ENCODE measurements at places on chromosomes 2 and 18.

DNA sequence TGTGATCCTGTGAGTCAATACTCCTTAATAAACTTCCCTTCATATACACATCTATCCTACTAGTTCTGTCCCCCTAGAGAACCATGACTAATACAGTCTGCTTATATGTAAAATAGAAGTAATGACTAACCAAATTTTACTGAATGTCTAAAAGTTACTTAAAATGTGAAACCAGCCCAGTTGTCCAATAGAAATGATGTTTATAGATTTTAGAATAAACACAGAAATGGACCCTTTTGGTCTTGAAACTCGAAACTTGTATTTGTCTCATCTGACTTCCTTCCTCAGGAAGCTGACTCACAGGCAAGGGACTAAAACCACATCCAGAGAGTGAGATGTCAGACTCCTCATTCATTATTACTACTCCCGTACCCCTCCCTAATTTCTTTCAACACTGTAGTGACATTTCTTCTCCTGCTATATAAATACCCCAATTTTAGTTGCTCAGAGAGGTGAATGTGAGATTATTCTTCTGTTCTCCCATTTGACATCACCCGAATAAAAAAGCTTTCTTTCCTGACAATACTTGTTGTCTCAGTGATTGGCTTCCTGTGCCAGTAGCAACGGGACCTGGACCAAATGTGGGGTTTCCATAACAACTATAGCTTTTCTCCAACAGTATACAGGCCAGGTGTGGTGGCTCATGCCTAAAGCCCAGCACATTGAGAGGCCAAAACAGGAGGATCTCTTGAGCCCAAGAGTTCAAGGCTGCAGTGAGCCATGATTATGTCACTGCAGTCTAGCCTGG lies 486.0 kb downstream of the ERBB4 start:
- no peak for DNase-seq

DNA sequence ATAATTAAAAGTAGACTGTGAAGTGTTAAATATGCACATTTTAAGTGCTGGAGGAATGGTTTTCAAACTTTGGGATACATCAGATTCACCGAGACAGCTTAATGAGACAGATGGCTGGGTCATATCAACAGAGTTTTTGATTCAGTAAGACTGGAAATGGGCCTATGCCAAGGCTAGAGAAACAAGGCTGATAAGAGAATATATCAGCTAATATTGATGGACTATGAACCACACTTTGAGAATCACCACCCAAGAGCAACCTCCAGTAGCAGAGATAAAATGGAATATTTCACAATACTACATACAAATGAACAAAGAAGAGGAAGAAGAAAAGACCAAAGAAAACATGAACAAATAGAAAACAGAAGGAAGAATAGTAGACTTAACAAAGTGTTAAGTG lies 450.2 kb upstream of the KLHL29 start:
- no peak for DNase-seq

DNA sequence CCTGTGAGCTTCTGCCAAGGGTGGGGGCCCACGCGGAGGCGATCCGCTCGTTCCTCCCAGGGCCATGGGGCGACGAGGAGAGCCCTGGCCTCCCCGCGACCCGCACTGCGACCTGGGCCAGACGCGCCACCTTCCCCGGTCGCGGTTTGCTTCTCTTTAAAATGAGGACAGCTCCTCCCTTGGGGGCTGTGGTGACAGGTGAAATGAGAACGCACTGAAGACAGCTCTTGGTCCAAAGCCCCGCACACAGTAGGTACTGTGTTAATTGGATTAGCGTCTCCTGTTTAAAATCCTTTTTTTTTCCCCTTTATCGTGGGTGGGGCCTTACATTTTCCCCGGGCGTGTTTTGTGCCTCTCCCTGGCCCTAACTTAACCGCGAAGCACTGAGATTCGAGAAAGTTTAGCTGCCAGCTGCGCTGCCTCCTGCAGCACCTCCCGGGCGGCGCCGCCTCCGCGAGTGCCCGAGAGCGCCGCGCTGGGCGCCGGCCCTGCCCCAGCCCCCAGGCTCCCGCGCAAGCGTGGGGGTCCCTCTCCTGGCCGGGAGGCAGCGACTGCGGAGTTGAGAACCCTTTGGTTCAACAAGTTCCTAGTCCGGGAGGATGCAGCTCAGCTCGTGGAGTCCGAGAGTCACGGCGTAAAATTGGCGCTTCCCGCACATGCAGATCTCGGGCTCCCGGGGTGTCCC lies 1.1 kb downstream of the HPCAL1 start:
- DNase-seq, result peak; percentile 40

DNA sequence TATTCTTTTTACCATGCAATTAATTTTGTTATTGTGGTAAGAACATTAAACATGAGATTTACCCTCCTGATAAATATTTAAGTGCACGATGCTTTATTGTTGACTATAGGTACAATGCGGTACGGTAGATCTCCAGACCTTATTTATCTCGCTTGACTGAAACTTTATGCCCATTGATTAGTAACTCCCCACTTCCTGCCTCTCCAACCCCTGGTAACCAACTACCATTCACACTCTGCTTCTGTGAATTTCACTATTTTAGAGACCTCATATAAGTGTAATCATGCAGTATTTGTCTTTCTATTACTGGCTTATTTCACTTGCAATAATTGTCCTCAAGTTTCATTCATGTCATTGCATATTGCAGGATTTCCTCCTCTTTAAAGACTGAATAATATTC lies 195.7 kb upstream of the ID2 start:
- DNase-seq, result no peak

DNA sequence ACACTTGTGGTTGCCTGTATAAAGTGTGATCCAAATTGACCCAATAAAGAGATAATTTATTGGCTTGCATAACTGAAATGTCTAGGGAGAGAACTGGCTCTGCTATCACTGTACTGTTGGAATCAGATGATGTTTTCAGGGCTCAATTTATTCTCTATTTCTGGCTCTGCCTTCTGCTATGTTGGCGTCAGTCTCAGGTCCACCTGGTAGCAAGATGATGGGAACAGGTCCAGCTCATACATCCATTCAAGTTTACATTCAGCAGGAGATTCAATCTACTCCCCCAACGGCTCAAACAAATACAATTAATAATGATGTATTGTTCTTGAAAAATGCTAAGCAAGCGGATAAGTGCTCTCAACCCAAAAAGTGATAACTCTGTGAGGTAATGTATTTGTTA lies 297.7 kb upstream of the SYT4 start:
- DNase-seq, result no peak

DNA sequence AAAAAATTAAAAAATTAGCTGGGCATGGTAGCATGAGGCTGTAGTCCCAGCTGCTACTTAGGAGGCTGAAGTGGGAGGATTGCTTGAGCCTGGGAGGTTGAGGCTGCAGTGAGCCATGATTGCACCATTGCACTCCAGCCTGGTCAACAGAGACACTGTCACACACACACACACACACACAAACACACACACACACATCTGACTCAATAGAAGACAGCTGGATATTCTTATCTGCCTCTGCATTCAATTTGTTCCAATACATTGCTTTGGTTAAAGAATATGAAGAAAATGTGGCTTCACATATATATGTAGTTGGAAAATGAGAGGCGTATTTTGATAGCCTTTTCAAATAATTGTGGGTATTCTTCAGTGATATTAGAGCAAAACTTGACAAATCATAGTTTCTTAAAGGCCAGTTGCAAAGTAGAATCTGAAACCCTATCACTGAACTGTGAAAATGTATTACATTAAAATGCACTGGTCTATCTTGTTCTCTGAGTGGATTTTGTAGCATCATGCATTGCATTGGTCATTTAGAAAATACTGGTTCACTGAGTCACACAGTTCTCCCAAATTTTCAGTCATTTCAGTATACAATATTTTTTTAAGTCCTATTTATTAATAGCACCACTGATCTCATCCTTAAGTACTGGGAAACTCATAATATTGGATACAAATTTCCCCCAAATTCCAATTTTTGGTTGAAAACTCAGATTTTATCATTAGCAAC lies 140.9 kb downstream of the MCFD2 start:
- no peak for DNase-seq
